Naive thymus-derived CD4-positive, alpha-beta T cell (primary cell): ENCODE measurements at places on chromosomes 7 and 10.

DNA sequence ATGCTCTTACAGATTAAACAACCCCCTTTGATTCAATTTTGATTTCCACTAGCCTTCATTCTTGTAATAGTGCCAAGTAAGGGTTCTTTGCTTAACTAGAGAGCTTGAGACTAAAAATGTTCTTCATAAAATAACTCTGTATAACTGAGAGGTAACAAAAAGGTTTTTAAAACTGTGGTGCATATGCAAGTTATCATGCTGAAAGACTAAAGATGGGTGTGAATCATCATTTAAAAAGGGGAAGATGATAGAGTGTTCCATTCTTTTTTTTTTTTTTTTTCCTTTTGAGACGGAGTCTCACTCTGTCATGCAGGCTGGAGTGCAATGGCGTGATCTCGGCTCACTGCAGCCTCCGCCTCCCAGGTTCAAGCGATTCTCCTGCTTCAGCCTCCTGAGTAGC is 11.1 kb downstream of the MDFIC start:
- DNase-seq = no peak

GRCh38 chr7:43764039-43764761 is 5.7 kb downstream of the BLVRA start:
- DNase-seq = no peak

DNA sequence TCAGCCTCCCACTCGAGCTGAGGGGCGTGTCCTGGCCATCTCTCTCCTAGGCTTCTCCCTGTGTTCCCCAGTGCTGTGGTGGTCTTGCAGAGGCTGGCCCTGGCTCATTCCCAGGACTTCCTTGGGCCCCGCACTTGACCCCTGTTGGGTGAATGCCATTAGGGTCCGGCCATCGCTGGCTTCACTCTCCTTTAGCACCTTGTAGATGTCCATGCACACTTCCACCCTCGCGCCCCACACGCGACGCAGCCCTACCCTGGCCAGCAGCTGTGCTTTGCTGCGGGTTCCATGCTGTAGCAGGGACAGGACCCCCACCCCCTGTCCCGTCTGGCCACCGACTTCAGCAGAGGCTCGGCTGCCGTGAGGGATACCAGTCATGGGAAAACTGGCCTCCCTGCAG is 46.3 kb downstream of the PITRM1 start:
- no peak for DNase-seq

DNA sequence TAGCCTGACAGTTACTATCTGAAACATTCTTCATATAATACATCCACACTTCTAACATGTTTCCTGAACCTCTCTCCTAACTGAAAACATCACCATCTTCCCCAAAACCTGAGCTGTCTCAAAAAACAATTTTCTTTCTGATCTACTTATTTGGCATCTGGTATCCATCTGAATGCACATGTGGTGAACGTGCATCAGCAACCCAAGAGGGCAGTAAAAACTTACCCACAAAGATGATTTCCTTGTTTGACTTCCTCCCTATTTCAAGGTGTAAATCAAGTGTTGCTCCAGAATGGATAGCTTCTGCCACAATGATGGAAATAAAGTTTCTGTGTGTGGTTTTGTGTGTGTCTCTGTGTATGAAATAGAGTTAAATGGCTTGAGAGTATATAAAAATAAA is 500.4 kb downstream of the MAGI2 start:
- no peak for DNase-seq

- DNase-seq = no peak
These were observed 81.6 kb downstream of the ARHGAP22 start for GRCh38 chr10:48523212-48523819.

GRCh38 chr7:117480978-117481377 is 1.2 kb downstream of the CFTR start:
- no peak for DNase-seq

DNA sequence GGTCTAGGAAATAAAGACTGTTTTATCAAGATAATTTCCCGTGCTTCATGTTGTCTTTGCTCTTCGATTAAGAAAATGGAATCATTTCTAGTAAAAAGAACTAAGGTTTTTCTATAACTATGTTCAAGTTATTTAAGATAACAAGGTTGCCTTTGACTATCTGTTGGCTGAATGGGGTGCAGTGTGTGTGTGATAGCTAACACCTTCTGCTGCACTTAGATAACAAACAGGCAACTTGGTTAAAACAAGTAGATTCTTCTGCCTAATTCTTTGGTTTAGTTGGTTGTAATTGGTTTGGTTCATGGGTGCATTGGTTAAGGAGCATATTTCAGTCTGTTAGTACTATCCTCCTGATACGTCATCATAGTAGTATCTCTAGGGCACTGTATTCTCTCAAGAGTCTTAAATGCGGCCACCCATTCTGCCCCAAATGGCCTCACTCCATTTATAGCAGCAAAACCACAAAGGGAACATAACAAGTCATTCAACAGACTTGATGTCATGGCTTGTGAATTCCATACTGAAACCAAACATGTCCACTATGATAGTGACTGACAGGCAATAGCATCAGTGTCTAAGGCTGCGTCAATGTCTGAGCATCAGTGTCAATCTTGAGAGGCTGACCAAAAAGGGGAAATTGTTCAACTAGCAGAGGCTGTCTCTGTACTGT is 55.7 kb downstream of the CCDC3 start:
- DNase-seq = no peak

DNA sequence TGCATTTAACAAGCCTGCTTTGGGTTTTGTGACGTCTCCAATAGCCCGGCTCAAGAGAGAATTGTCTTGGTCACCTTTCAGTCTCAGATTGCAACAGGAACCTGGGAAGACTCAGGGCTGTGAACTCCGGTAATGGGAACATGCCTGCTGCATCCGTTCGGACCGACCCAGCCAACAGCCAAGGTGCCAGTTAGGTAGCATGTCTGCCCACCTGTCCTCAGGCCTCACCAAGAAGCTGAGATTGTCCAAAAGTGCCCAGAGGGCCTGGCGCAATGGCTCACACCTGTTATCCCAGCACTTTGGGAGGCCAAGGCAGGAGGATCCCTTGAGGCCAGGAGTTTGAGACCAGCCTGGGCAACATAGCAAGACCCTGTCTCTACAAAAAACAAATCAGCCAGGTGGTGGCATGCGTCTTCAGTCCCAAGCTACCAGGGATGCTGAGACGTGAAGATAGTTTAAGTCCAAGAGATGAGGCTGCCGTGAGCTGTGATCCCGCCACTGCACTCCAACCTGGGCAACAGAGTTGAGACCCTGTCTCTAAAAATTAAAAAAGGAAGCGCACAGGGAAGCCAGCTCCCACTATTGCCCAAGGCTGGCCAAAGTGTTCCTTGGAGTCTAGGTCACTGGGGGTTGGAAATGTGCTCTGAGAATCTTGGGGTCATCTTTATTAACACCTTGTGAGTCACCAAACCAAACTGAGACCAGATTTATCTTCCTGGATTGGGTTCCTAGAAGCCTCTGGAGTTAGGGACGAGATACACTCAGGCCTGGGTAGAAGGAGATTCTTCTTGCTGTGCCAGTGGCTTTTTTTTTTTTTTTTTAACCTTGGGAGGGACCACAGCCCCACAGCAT is 26.9 kb downstream of the BAG3 start:
- DNase-seq = no peak

GRCh38 chr10:29736366-29737073 is 101.7 kb upstream of the SVIL start:
- DNase-seq = peak; percentile 35

GRCh38 chr10:6228010-6228511 is 25.3 kb downstream of the PFKFB3 start:
- DNase-seq = no peak

DNA sequence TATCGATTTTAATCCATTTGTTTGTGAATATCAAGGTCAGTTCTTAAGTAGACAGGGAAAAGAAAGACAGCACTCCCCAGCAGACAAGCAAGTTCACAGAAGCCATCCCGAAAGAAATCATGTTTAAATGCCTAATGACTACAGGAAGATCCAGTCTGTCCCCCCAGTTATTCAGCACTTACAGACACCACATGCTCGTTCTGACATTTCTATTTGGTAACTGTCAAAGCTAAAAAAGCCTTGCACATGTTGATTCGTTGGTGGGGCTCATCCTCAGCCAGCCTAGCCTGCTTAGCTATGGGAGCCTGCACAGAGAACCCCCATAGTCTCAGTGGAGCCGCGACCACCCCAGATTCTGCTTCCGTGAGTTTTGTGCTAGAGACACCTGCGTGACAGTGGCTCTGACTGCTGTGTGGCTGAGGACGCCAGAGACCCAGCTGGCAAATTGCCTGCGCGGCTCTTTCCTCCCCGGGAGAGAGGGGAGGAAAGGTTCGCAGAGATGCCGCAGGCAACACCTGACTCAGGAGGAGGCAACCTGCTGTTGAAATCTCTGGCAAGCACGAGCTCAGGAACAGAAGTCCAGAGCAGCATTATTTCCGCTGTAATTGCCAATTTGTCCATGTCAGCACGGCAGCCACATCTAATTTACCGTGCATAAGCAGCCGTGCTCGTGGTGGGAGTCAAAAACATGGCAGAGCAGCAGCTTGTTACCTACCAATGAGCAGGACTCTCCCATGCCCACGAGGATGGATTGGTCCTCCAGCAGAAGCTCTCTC is 194.2 kb downstream of the GPAM start:
- no peak for DNase-seq

- no peak for DNase-seq
These were observed 506.0 kb downstream of the AUTS2 start for GRCh38 chr7:70104243-70104642.

DNA sequence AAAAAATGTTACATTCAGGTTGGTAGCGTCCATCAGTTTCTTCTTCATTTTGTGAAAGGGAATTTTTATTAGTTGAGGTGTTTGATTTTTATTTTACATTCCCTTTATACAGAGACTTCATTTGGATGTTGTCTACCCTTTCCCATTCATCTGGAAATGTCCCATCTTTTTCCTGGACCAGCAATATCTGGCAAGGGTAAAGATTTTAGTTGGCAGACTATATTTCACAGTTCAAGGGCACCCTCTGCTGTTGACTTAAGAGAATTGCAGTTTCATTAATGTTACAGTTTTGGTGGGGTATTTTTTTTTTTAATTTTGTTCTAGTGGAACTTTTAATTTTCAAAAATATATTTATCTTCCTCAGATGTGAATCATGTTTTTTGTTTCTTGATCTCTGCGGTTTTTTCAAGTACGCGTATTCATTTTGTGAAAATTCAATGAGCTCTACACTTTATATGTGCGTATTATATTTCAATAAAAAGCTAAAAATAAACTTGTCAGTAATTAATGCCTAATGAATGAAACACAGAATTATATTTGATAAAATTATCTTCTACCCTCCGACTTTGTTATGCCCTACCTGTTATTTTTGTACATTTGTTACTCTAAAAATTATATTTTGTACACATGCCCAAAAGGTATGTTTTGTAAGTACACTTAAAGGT is 97.9 kb upstream of the KLF14 start:
- no peak for DNase-seq

- no peak for DNase-seq
These were observed 264.6 kb downstream of the SNX10 start for GRCh38 chr7:26556061-26556881.

DNA sequence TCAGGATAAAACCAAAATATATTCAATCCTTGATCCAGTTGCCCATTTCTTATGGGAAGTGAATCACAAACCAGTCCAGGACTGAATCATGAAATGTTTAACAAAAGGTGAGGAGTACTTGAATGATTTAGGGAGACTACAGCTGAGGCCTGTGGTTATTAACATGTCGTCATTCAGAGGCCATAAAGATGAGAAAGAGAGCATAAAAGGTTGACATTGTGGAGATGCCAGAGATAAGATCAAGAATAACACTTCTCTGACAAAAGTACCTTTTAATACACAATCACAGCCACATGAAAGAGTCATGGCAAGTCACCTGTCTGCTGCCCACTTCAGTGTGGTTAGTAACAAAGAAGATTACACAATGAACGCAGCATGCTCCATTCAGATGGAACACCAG is 1195.7 kb upstream of the SORCS1 start:
- no peak for DNase-seq

- DNase-seq = no peak
These were observed 14.3 kb downstream of the EIF4EBP2 start for GRCh38 chr10:70418229-70418628.

- DNase-seq = no peak
These were observed at the start of gene DGKB for GRCh38 chr7:14902589-14903067. DGKB (minus strand) TSS chr7:14902751.

DNA sequence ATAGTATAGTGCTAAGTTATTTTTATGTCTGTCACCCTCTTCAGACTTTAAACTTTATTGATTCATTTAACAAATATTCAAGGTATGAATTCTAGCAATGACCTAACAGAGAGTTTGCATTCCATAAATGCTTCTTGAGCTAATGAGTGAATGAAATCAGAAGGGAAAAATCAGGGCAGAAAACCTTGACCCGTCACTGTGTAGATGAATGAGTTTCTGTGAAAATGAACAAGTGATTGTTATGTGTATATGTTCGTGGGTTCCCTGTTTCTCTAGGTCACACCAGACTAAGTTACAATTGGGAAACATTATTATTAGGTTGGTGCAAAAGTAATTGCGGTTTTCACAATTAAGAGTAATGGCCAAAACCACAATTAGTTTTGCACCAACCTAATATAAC is 30.1 kb downstream of the APBB1IP start:
- DNase-seq = no peak

GRCh38 chr7:155794196-155794595 is 18.1 kb downstream of the SHH start:
- DNase-seq = no peak
